ENCODE measurements at places on chromosomes 3 and 15.
A peak's percentile ranks its signal among the peaks of the same experiment; 100 is the strongest.

GRCh38 chr3:186280737-186281136, 81.3 kb downstream of the DGKG start:
- no peak for DNase-seq

DNA sequence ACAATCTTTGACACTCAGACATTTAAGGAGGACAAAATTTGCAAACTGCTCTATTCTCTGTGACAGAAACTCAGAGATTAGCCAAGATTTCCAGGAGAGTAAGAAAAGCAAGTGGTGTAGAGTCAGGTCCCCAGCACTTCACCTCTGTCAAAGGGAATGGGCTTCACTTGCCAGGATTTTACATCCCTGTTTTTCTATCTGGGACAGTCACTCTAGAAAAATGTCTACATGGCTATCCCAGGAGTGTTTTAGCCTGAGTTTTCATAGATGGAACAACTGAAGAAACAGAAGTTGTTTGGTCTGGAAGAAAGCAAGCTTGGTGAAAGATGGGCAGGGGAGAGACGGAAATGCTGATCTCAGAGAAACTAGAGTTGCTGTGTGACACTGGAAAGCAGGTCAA, 3.0 kb downstream of the FAM219B start:
- DNase-seq = no peak

DNA sequence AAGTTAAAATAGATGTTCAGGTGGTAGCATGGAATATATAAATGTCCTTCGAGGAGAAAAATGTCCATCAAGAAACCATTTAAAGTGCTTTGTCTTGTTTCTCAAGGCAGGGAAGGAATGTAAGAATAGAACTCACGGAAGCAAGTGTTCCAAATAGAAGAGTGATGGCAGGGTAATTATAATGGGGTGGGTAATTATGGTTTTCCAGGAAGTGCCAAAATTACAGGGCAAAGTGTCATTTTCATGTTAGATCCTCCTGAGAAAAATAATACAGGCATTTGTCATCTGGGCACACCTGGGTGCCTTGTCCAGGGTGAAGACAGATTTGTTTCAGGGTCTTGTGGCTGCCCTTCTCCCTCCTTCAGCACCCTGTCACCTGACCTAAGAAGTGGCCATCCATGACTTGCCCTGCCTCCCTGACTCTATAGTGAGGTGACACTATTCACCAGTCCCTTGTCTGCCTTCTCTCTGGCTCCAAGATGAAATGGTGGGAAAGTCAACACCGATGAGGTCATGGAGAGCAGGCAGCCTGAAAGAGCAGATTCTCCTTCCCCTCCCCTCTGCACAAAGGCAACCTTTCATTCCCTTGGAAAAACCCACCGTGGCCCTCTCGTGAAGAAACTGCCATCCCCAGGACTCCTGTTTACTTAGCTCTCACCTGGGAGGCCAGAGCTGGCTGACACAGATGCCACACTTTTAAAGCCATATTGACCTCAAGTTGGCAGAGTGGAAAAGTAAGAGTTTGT, 45.1 kb upstream of the AMOTL2 start:
- no peak for DNase-seq

- DNase-seq = peak; percentile 1
Observed at GRCh38 chr15:74468341-74469032, 7.5 kb upstream of the UBL7 start.

GRCh38 chr3:111745786-111746185, 113.3 kb upstream of the PHLDB2 start:
- no peak for DNase-seq

DNA sequence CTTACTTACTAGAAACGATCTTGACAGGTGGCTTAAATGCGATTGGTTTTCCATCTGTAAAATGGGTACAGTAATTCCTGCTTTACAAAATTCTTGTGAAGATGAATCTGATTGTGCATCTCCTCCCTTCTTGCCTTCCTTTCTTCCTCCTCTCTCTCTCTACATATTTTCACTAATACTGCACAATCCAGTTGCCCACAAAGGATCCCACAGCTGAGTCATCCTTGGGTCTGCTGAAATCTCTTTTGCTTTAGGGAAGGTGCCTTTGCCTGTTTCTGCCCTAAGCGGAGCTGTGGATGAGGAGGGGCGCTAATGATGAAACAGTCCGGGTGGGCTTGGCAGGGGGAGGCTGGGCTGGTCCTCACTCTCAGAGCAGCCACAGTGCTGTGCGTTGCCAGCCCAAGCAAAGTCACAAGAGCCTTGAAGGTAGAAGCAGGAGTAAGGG, 46.1 kb downstream of the AMOTL2 start:
- DNase-seq = no peak

DNA sequence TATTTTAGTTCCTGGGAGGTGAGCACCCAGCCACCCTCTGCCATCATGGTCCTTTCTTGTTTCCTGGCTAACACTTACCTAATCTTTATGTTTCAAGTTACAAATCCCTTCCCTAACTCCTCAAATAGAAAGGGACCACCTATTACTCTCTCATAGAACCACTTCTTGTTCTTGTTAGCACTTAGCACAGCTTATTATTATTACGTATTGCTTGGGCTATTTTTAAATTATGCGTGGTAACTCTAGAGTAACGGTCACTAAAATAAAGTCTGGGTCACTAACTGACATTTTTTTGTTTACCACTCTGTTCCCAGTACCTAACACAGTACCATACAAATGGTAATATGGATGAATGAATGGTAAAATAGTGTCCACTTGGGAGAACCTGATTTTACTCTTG, 141.9 kb downstream of the LRTM1 start:
- no peak for DNase-seq

DNA sequence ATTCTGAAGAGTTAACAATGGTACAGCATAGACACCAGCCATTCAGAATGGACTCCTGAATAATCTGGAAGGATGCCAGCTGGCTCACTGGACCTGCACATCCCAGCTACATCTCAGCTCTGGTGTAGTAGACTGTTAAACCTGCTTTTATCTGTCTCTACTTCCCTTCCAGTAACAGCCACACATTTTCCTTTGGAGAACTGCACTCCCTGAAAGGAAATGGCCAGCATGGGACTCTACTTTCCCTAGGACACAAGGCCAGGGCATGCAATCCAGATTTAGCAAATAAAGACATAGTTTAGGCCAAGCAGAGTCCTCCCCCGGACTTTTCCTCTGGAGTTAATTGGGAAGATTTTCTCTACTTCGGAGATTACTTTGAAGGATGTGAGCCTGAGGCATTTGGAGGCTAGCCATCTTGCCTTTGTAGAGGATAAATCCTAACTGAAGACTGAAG, 82.7 kb upstream of the TCF12 start:
- DNase-seq = peak; percentile 58

DNA sequence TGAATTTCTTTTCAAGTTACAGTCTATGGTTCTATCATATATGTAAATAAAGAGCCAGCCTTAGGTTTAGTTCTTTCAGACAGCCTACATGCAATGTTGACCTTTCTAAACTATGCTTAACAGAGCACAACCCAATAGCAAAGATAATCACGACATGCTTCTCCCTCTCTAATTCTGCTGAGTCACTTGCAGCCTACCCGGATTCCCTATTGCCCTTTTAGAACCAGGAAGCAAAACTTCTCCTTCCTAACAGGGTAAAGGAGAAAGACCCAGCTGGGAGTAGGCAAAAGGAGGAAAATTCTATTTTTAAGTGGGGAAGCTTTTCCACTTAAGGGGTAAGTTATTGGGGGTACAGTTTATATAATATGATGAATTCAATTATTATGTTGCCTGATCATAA, 79.3 kb downstream of the SLC7A14 start:
- DNase-seq = no peak

DNA sequence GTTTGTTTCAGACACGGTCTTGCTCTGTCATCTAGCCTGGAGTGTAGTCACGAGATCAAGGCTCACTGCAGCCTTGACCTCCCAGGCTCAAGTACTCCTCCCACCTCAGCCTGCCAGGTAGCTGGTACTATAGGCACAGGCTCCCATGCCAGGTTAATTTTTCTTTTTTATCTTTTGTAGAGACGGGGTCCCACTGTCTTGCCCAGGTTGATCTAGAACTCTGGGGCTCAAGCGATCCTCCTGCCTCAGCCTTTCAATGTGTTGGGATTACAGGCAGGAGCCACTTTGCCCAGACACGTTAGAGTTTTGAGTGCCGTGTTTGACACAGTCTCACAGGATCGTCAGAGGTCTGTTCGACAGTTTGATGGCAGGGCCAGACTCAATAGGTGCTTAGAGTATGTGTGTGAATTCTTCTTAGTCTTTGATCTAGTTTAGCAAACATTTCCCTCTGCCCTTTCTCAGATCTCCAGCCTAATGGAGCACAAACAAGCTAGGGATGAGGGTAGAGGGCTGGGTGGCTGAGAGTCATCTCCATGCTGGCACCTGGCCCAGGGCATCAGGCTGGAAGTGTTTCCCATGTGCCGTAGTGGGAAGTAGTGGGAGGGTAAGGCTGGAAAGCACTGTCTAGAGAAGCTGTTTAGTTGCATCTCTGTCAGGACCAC, 66.1 kb upstream of the DLG1 start:
- DNase-seq = no peak

- DNase-seq = no peak
Observed at GRCh38 chr3:114609973-114610630, 316.3 kb downstream of the TIGIT start.

- no peak for DNase-seq
Observed at GRCh38 chr15:24734396-24734795, 58.8 kb downstream of the NPAP1 start.

- no peak for DNase-seq
Observed at GRCh38 chr3:58107597-58107996, 99.4 kb downstream of the FLNB start.

GRCh38 chr3:16028604-16029003, 145.9 kb upstream of the GALNT15 start:
- DNase-seq = no peak

DNA sequence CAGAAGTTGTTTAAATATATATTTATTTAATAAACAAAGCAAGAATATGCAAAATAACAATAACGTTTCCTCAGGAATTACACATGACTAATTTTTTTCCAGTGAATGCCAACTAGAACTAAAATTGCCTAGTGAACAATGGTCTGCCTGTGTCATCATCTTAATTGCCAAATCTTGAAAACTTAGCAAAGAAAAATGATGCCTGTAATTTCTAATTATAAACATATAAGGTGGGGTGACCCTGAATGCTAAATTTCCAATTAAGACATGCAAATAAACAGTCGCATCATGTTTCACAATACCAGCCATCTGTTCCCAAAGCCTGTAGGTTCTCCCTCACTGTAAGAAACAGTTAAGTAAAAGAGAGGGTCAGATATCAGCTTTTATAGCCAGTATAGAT, 67.6 kb upstream of the PLCL2 start:
- DNase-seq = peak; percentile 22

DNA sequence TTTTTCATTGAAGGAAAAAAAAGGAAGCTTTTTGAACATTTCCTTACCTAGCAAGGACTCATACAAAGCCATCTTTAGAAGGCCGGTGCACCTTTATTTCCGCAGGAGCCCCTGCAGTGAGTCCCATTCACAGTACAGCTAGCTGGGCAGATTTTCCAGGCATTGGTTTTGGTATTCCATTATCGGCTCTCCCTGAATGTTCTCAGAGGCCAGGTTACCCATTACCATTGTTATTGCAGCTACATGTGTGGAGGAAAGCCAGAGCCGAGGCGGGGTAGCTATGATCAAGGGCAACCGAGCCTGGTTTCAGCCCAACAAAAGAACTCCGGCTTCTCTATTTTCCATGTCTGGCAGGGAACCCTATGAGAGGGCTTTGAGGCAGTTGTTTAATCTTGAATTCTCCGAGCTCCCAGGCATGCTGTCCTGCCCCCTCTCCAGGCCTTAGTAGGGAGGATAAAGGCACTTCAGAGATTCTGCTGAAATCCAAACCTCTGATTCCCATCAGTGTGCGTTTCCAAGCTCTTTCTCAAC, 100.3 kb downstream of the LRRK1 start:
- DNase-seq = no peak

- peak; percentile 15 for DNase-seq
Observed at GRCh38 chr15:76108021-76108723, 48.4 kb downstream of the TMEM266 start.

GRCh38 chr15:100686725-100687473, 84.5 kb downstream of the ASB7 start:
- no peak for DNase-seq

- DNase-seq = no peak
Observed at GRCh38 chr3:72964633-72965032, 32.0 kb upstream of the PPP4R2 start.

- DNase-seq = peak; percentile 71
Observed at GRCh38 chr3:64047787-64048186, 24.5 kb upstream of the PSMD6 start.

- peak; percentile 55 for DNase-seq
Observed at GRCh38 chr3:32147933-32148332, 41.5 kb downstream of the GPD1L start.

- no peak for DNase-seq
Observed at GRCh38 chr3:108352176-108352575, 55.8 kb downstream of the HHLA2 start.

GRCh38 chr3:113211330-113212149, at the start of gene BOC:
TSS of gene BOC (plus strand) at chr3:113211557. CDS start at chr3:113249803, 38,246 bp downstream.
- DNase-seq = peak; percentile 81

GRCh38 chr3:73623346-73623745, 1.4 kb downstream of the PDZRN3 start:
- DNase-seq = no peak

DNA sequence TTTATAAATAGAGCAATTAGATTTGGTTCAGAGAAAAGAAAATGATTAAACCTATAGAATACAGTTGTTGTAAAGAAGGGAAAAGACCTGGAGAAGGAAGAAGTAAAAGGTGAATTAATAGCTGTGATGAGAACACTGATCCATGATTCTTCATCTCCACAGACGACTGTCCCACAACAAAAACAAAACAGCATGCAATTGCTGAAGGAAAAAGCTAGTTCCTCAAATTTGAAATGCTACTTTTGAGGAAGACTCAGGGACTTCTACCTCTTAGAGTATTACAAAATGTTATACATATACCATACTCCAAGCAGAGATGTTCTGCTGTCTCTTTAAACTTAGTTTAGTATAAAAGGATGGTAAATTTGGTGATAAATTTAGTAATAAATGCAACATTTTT, 21.5 kb downstream of the ALCAM start:
- DNase-seq = no peak

DNA sequence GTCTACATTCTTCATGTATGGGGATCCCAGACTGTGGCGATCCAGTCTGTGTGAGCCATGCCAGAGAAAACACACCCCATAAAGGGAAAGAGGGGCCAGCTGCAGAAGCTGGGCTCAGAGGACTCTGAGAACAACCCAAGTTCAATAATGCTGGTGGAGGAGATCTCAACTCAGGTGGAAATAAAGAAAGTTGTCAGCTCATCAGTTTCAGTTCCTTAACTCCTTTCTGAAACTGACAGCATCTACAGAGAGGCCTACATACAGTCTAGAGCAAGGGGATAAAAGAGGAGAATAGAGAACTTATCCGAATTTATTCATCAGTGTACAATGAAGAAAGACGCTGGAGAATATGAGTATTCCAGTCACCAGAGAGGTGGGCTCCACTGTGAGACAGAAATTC, 77.0 kb downstream of the NTRK3 start:
- no peak for DNase-seq

DNA sequence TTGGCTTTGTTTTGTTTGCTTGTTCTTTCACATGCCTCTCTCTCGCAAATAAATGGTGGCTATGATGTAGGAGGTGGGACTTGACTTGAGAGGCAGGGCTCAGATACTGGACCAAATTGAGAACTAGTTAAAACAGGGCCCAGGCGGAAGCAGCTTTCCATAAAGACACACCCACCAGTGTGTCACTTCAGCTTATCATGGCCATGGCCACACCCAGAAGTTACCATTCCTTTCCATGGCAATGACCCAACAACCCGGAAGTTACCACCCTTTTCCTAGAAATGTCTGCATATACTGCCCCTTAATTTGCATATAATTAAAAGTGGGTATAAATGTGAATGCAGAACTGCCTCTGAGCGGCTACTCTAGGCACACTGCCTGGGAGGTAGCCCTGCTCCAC, 62.6 kb upstream of the CNTN4 start:
- DNase-seq = no peak

GRCh38 chr3:191362524-191363090, 32.3 kb upstream of the UTS2B start:
- DNase-seq = no peak
